CD4-positive, alpha-beta T cell treated with Interleukin-1 beta for 1 hour (primary cell): ENCODE measurements at places on chromosomes 7 and 10.

DNA sequence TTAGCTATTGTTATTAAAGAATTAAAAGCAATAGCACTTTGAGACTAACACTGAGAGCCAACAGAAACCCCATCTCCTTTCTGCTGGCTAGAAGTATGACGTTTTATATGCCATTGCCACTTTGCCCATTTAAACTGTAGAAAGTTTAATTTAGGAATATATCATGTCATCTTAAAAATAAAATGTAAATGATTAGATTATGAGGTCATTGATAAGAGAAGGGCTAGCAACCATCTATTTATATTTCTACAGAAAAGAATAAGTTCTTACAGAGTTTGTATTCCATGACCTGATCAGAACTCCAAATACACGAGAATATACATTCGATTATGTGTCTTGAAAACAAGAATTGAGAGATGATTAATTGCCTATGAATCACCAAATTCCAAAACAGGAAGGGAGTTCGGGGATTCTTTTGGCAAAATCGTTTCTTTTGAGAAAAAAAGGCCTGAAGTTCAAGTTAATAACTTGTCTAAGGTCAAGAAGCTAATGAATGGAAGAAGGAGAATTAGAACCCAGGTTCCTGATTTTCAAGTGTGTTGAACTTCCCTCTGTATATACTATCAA is 227.0 kb downstream of the TRIL start:
- no peak for DNase-seq

- DNase-seq, result no peak
Measured at GRCh38 chr7:134866617-134867016, 87.2 kb downstream of the CALD1 start.

GRCh38 chr10:5498791-5499492 is 428 bp downstream of the CALML5 start:
- no peak for DNase-seq

DNA sequence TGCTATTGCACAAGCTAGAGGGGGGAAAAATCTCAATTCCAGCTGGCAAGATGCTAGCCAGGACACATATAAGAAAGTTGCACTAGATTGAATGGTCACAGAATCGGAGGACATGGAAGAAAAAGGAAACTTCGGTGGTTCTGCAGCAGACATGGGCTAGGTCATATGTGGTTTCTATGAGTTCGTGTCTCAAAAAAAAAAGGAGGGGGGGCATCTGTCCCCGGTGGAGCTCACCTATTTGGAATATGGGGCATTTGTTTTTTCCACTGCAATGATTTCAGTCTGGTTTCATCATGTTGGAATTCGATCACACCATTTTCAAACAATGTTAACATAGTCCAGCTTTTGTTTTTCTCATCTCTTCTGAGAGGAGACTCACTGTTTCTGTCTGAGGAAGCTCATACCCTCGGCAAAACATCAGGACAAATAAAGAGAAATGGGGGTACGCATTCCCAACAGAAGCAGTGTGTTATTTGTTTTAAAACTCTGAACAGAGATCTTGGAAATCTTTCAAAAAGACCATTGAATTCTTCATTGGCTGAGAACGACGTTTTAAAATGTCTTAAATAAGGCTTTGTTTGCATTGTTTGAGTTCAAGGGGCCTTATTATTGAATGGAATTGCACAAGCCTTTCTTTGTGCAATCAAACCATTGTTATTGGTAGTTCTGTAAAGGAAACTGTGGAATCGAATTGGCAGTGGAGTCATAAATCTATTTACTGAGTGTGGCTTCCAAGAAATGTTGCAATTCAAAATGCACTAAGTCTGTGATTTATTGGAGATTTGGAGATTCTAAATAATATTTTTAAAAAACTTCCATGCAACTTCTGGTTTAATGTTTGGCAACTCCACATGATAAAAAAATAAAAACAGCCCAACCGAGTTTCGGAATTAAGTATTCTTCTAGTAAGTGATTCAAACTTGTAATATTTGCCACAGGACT is 173.2 kb downstream of the RTKN2 start:
- DNase-seq, result no peak

- no peak for DNase-seq
Measured at GRCh38 chr10:72158176-72158575, 57.6 kb upstream of the ANAPC16 start.

DNA sequence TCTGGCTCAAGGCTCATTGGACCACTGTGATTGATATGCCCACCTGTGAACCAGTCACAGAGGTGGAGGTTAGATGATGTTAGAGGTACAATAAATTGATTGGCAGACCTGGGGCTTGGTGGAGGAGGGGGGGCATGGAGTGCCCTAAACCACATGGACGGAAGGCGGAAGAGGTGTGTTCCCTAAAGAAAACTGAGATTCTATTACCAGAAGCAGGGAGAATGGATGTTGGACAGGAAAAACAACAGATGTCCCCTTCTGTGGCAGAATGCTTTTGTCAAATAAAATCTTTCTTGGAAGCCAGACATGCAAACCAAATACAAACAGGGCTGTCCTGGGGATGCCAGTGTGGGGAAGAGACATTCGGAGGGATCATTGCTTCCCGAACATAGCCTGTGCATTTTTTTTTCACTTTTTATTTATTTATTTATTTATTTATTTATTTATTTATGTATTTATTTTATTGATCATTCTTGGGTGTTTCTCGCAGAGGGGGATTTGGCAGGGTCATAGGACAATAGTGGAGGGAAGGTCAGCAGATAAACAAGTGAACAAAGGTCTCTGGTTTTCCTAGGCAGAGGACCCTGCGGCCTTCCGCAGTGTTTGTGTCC is 433.9 kb downstream of the RPS24 start:
- no peak for DNase-seq
